ENCODE measurements at places on chromosomes 11 and 22.

GRCh38 chr11:7286178-7286577 lies 34.5 kb downstream of the SYT9 start:
- no peak for DNase-seq

- DNase-seq = no peak
Measured at GRCh38 chr11:13297917-13298356, 20.3 kb downstream of the BMAL1 start.

GRCh38 chr22:21455334-21456089 lies 11.7 kb upstream of the TMEM191C start:
- DNase-seq = no peak

DNA sequence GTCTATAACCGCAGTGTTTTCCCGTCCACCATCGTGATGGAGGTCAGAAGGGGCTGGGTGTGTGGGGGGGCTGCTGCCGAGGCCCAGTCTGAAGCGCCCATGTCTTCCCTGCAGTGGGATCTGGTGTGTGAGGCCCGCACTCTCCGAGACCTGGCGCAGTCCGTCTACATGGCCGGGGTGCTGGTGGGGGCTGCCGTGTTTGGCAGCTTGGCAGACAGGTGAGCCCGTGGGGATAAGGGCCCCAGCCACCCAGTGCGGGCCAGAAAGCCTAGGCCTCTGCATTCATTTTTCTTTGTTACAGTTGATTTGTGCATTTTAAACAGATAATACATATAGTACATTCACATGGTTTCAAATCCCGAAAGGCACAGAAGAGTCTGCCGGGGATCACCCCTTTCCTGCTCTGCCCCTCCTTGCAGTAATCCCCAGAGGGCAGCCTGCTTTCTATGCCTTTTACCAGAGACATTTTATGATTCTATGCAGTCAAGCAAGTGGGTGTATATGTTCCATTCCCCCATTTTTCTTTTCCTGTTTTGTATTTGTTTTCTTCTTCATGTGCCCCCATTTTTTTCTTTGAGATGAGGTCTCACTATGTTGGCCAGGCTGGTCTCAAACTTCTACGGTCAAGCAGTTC lies 32.6 kb downstream of the CAPN1 start:
- DNase-seq = no peak

DNA sequence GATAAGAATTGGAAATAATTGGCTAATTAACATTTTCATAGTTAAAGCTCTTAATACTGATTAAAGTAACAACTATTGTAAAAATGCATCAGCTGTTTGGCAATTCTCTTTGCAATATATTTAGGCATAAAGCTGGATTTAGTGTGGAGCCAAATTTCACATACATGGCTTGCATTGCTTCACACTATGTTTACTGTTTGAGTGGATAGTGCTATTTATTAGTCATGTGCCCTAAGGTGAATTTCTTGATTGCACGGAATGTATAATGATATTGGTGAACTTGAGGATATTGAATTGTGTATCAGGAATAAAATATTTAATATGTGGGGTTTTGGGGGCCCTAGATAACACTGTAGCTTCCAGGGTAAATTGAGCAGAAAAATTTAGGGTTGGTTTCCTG lies 100.9 kb downstream of the AASDHPPT start:
- no peak for DNase-seq

GRCh38 chr22:20130319-20130718 lies 1.3 kb upstream of the ZDHHC8 start:
- DNase-seq = peak; percentile 22

- no peak for DNase-seq
Measured at GRCh38 chr11:85620256-85620655, 6.9 kb downstream of the DLG2 start.

DNA sequence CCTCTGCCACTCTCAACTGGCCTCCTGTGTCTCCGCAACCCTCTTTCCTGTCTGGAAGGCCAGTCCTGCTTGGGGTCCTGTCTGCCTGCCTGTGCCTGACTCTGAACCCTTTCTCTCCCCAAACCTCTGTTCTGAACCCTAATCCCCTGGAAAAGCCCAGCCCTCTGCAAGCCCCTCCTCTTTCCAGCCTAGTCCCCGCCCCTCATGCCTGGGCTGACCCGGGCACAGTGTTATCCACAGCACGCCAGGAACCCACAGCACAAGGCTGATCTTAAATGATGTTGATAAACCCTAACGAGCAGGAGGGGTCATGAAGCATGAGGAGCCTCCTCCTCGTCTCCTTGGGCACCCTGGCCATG lies at the start of gene IFITM10:
Gene IFITM10 (minus strand): TSS at position 115 of the 359 bp plus-strand sequence. CDS start 153 bp downstream, outside the sequence.
- no peak for DNase-seq

DNA sequence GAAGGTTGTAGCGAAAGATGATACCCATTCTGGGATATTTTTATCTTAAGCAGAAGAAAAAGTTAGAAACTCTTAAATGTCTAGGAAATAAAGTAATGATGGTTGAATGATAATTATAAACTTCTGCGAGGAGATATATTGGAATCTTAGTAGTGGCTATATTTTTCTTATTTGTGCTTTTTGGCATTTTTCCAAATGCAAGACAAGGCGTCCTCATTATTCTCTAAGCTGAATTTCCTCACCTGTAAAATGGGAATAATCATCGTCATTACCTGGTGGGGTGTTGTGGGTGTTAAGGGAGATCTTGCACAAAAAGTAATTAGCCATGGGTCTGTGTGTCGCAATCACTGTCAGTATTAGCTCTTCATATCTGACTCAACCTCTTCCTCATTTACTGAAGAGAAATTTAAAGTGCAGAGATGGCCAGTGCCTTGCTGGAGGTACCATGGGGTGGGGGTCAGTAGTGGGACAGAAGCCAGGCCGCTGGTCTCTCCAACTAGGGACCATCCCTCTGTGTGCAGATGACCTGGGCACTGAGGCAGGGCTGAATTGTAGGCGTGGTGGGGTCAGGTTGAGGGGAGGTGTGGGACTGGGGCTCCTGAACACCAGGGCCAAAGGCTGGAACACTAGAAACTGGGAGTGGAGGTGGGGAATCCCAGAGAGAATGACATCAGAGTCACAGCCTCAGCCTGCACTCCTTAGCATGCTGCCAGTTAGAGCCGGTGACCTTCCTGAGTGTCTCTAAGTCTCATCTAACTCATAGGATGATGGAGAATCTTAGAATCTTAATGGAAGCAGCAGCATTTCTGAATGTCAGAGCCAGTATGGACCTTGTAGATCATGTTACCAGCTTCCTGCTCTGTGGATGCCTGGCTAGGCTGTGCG lies 4.1 kb downstream of the PITPNM1 start:
- no peak for DNase-seq

GRCh38 chr22:19710769-19711106 lies 3.6 kb upstream of the SEPTIN5 start:
- no peak for DNase-seq

DNA sequence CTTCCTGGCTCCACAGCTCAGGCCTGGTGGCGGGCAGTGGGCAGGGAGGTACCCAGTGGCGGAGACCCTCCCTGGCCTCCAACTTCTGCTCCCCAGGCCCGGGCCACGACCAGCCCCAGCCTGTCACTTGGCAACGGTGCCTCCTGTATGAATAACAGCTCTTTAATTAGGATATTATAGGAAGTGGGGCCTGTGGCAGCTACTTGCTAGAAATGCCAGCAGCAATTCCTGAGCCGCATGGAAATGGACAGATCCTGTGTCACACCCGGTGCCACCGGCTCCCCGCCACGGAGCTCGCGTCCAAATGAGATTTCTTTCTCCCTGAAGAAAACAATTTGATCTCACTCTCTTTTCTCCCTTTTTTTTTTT lies 104.5 kb downstream of the CHST1 start:
- no peak for DNase-seq

DNA sequence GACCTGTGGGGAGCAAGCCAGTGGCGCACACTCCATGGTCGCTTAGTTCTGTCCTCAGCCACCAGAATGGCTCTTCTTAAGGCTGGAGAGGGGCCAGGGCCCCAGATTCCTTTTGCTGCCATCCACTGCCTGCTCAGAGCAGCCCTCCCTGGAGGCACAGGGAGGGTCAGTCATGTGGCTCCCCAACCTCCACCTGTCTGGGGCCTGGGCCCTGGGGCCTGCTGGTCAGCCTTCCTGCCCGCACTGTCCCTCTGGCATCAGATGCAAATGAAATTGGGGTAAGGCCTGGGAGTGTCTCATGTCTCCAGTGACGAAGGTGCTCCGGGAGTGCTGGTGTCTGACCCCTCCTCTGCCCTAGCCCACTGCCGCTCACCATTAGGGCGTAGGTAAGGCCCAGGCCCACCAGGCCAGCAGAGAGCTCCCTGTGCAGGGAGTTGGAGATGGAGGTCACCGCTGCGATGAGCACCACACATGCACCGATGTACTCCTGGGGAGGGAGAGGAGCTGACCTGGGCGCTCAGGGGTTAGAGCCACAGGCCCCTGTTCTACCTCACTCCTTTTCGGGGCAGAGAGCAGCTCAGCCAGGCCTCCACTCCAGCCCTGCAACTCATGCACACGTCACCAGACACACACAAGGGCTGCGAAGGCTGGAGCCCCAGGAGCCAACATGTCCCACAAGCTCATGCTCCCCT lies 9.0 kb upstream of the KCNJ11 start:
- DNase-seq = no peak

DNA sequence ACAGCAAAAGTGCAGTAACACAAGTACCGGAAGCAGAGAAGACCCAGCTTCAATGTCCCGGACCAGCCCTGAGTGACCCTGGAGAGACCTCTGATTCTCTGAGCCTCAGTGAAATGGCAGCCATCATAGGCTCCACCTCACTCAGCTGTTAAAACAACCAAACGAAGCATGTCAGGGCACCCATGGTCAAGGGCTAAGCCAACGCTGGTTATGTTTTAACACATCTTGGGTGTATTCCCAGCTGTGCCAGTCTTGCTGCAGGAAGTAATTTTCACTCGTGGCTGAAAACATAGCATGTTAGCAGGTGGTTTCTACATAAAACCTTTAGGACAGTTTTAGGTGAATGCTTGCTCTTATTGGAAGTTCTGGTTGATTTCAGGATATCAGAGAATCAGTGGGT lies 30.9 kb downstream of the LMO2 start:
- no peak for DNase-seq

- DNase-seq = peak; percentile 86
Measured at GRCh38 chr22:17910561-17911311, 113.6 kb downstream of the MICAL3 start.

- peak; percentile 56 for DNase-seq
Measured at GRCh38 chr11:126637795-126638175, 282.3 kb downstream of the ST3GAL4 start.

- DNase-seq = no peak
Measured at GRCh38 chr11:115737875-115738274, 233.7 kb upstream of the CADM1 start.

GRCh38 chr11:117855186-117855845 lies 21.1 kb downstream of the FXYD6 start:
- DNase-seq = no peak

DNA sequence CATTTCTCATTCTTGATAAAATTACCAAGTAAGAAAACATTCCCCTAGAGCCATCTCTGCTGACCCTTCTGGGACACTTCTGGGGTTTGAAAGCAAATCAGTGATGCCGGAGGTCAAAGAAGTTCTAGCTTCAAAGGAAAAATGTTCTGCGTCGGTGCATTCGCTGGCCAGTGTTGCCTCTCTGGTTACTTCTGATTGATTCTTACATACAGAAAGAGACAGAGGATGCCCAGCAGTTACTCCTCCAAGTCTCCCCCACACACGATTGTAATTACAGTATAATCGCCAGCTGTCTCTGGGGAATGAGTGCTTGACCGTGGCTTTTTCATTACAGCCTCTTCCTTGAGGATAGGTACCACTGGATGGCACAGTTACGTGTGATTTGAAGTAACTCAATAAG lies 150.9 kb downstream of the SNX19 start:
- no peak for DNase-seq

- DNase-seq = no peak
Measured at GRCh38 chr11:117484156-117484555, 156.5 kb downstream of the CEP164 start.

- DNase-seq = no peak
Measured at GRCh38 chr11:12731841-12732336, 57.7 kb downstream of the TEAD1 start.

GRCh38 chr11:27200779-27201453 lies 160.3 kb downstream of the BBOX1 start:
- DNase-seq = no peak

DNA sequence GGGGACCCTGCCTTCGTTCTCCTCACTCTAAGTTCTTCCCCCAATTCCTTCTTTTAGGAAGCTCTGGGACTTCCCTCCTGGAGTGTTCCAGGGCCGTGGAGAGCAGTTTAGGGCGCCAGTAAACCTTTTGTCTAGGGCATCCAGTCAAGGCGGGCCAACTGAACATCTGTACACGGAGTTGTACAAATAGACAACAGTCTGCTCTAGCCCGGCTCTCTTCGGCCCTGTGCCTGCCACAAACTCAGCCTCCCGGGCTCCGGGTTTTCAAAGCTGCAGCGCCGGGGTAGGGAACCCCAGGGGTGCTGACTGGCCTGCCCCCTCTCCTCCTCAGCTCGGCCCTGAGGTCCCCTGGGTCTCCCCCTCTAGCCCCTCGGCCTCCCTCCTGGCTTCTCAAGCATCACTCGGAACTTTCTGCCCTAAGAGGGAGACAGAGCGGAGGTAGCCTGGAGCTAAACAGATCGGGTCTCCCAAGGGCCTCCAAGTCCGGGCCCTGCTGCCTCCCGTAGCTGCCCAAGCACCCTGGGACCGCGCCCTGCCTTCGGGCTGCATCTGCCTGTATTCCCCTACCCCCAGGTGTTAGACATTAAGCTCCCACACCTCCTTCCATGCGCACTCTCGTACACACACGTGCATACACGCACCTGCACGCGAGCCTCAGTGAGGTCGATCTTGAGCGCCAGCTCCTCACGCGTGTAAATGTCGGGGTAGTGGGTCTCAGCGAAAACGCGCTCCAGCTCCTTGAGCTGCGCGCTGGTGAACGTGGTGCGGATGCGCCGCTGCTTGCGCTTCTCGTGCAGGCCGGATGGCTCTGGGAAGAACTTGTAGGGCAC lies 3.3 kb downstream of the PHOX2A start:
- DNase-seq = peak; percentile 21

GRCh38 chr22:33561149-33561807 lies 359.0 kb downstream of the LARGE1 start:
- DNase-seq = no peak

- DNase-seq = no peak
Measured at GRCh38 chr22:50150161-50151129, 20.1 kb upstream of the PANX2 start.

GRCh38 chr11:61870541-61871031 lies 20.8 kb downstream of the FADS3 start:
- DNase-seq = no peak

DNA sequence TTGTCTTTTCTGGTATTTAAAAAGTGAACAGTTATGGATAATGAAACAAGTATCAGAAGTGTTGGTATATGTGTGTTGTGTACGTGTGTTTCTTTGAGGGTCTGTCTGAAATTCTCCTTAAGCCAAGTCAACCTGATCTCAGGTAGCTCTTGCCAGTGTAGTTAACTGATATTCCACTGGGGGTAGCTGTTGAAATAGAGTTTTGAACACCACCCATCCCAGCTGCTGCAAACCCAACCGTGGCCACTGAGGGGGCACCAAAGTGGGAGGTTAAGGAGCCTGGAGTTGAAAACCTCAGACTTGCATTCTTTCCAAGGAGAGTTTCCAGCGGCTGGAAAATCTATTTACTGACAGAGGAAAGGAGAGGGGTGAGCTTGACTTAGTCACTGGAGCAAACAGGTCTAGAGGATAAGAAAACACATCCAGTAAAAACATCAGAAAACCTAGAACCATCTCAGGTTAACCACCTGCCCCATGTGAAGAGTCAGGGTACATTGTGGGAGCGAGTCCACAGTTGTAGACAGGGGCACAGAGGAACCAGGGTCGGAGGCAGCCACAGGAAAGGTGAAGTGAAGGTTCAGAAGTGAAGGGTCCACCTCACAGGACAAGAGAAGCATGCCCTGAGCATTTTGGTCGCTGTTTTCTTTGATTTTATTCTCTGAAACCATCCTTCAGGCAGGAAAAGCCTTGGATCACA lies 8.8 kb upstream of the CUL5 start:
- DNase-seq = no peak

- peak; percentile 71 for DNase-seq
Measured at GRCh38 chr22:27310966-27311697, 490.4 kb downstream of the MN1 start.
